Lung (tissue), 17 donors: ENCODE measurements at places on chromosomes 4 and X. TPM values are rescaled to one million over a fixed set of nuclear protein-coding genes. Genes with fewer than 3 reads are reported as not detected.

USP51 gene
- total RNA-seq: 4.4 TPM

TMSB15C gene
- total RNA-seq: 12.3 TPM

TMPRSS11B gene
- total RNA-seq: not detected

MAGEA10 gene
- total RNA-seq: not detected

PRSS12 gene
- total RNA-seq: 12.4 TPM

SPANXB1 gene
- not detected for total RNA-seq

ATOH1 gene
- total RNA-seq: not detected

MAMLD1 gene
- 6.7 TPM for total RNA-seq

IDS gene
- 39.8 TPM for total RNA-seq

TEX13B gene
- not detected for total RNA-seq

ANAPC4 gene
- total RNA-seq: 32.8 TPM

FHIP1A gene
- 21.8 TPM for total RNA-seq

RBM47 gene
- total RNA-seq: 112 TPM

YIPF7 gene
- total RNA-seq: not detected

NLGN3 gene
- 1.5 TPM for total RNA-seq

TMEM164 gene
- 43.5 TPM for total RNA-seq

GYPA gene
- total RNA-seq: 0.18 TPM

GAB3 gene
- total RNA-seq: 12.8 TPM

TCEAL7 gene
- 12.1 TPM for total RNA-seq

PNPLA4 gene
- total RNA-seq: 13.5 TPM

CXorf38 gene
- total RNA-seq: 17.8 TPM

GPR78 gene
- not detected for total RNA-seq

F8A1 gene
- total RNA-seq: 3.2 TPM

ATP2B3 gene
- total RNA-seq: 0.54 TPM

SASH3 gene
- 51.7 TPM for total RNA-seq

CABS1 gene
- total RNA-seq: not detected

SPANXC gene
- not detected for total RNA-seq

HTN3 gene
- total RNA-seq: not detected

ATP10D gene
- total RNA-seq: 21.7 TPM

CCSER1 gene
- 6.2 TPM for total RNA-seq

DIAPH2 gene
- 23.0 TPM for total RNA-seq

FGF13 gene
- 2.1 TPM for total RNA-seq

PAGE5 gene
- total RNA-seq: not detected

ADRA2C gene
- 0.23 TPM for total RNA-seq

DCAF4L1 gene
- total RNA-seq: 0.43 TPM

RRH gene
- total RNA-seq: not detected

GUCY1A1 gene
- 48.9 TPM for total RNA-seq

TLR3 gene
- total RNA-seq: 15.1 TPM

PAGE2B gene
- not detected for total RNA-seq

TCEAL3 gene
- total RNA-seq: 28.0 TPM

GSTCD gene
- 17.9 TPM for total RNA-seq

RENBP gene
- total RNA-seq: 53.5 TPM

BGN gene
- total RNA-seq: 77.9 TPM

ATP1B4 gene
- not detected for total RNA-seq

TMEM154 gene
- 18.9 TPM for total RNA-seq

ETDA gene
- total RNA-seq: not detected

DDX53 gene
- not detected for total RNA-seq

ARMCX1 gene
- total RNA-seq: 19.9 TPM

MEPE gene
- not detected for total RNA-seq

ADH1B gene
- total RNA-seq: 364 TPM

KIT gene
- total RNA-seq: 25.7 TPM

ZCCHC13 gene
- not detected for total RNA-seq

ARHGEF9 gene
- total RNA-seq: 25.5 TPM

SGMS2 gene
- total RNA-seq: 60.5 TPM
